Left ventricle myocardium inferior (tissue), 1 donor: ENCODE measurements at places on chromosomes 3 and 15. TPM values are rescaled to one million over a fixed set of nuclear protein-coding genes. Genes with fewer than 3 reads are reported as not detected.

GRCh38 chr15:62306851-62307504 is 141.9 kb upstream of the C2CD4B start:
- no peak overlapping the region for H3K4me3 ChIP-seq
- no peaks in the 10 kb centered on the region for H3K36me3 ChIP-seq
- H3K27me3 ChIP-seq, result no peaks in the 10 kb centered on the region
- H3K27ac ChIP-seq, result no peak overlapping the region

DNA sequence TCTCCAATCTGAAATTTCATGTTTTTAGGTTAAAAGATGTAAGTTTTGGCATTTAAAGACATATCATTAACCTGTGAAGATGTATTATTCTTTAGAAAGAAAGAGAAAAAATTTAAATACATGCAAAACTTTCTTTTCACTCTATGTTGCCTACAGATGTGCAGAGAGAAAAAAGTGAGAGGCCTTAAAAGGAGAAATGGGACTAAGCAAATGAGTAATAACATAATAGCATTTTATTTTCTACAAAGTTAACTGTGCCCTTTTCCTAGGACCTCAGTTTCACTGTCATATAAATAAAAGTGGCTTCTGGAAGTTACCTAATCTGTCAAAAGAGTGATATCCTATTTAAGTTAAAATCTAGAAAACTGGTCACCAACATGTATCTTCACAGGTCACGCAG is 16.1 kb downstream of the DAZL start:
- no peak overlapping the region for H3K27ac ChIP-seq
- no peaks in the 10 kb centered on the region for H3K36me3 ChIP-seq
- no peaks in the 10 kb centered on the region for H3K27me3 ChIP-seq
- H3K4me3 ChIP-seq, result no peak overlapping the region
- no peaks in the 10 kb centered on the region for H3K4me1 ChIP-seq
- no peak for DNase-seq

GRCh38 chr15:39238443-39238842 is 342.4 kb upstream of the THBS1 start:
- H3K4me1 ChIP-seq, result no peaks in the 10 kb centered on the region
- H3K27ac ChIP-seq, result no peak overlapping the region
- no peaks in the 10 kb centered on the region for H3K27me3 ChIP-seq

DNA sequence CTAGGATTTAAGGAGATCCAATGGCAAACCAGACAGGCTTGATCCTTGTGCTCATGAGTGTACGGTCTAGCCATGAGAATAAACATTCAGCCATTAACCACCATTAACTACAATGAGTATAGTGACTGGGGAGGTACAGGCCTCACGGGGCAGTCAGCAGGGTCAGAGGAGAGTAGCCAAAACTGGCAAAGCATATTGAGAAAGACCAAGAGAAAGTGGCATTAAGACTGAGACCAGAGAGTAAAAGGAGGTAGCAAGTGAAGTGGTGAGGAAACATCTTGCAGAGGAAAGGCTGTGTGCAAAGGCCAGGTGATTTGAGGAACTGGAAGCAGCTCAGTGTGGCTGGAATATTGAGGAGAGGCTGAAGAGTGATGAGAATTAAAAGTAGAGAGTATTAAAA is 407.2 kb upstream of the LMCD1 start:
- H3K27me3 ChIP-seq, result no peaks in the 10 kb centered on the region
- no peak overlapping the region for H3K27ac ChIP-seq
- DNase-seq, result no peak
- H3K4me3 ChIP-seq, result no peak overlapping the region

DNA sequence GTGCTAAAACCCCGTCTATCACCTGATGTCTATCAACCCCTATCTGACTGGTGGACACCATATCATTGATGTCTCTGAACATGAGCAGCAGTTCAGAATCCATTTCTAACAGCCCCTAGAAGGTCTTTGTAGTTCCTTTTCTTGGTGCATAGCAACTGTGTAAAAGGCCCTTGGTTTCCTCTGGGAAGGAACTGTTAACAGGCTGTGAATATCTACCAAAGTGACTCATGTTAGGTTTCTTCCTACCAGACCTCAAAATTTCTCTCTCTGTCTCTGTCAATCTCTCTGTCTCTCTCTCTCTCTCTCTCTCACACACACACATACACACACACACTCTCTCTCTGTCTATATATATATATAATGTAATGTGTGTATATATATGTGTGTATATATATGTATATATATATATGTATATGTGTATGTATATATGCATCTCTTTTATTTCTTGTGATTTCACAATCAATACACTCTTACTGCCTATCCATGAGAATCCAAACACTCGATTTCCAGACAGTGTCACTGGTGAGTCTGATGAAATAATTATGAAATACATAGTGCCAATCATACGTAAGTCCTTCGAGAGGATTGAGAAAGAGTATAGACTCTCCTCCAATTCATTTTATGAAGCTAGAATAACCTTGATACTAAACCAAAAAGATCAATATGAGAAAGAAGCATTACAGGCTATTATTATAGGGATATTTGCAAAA is 335.9 kb upstream of the SLCO3A1 start:
- H3K36me3 ChIP-seq, result no peaks in the 10 kb centered on the region
- H3K27me3 ChIP-seq, result no peaks in the 10 kb centered on the region
- peaks cover 3% of the 10 kb centered on the region for H3K4me1 ChIP-seq
- no peak overlapping the region for H3K27ac ChIP-seq
- DNase-seq, result no peak

DNA sequence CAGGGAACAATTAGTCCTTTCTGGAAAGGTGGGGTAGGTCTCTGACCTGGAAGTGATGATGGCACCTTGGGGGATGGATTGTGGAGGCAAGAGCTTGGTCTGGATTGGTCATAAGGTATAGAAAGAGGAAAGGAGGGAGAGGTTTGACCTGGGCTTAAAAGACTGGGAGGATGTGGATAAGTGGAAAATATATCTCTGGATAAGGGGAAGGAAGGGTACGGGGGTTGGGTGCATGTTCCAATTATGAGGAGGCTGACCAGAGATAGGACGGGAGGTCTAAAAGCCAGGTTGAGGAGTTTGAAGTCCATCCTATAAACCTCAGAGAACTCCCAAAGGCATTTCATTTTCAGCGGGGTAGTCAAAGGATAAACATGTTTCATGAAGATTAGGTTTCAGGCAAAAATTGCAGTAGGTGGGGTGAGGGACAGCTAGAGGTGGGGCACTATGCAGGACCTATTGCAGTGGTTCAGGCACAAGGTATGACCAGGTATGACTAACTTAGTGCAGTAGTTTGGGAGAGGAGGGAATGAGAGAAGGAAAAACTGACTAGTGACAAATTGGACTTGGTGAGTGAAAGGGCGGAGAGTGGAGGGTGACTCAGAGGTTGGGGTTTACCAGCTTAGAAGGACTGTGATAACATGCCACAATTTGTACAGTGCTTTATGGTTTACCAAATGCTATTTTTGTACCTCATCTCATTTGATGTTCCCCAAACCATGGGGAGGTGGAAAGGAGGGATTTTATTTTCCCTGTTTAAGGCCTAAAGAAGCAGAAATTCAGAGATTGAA is 10.7 kb downstream of the PDE8A start:
- peak overlapping the region; percentile 9 for H3K27ac ChIP-seq
- H3K4me3 ChIP-seq, result no peak overlapping the region
- H3K27me3 ChIP-seq, result no peaks in the 10 kb centered on the region
- H3K4me1 ChIP-seq, result peaks cover 53% of the 10 kb centered on the region

The FEZF2 gene
- total RNA-seq, result not detected

The ATP2B2 gene
- not detected for total RNA-seq
